CD4-positive, alpha-beta T cell treated with Interleukin-4 for 4 hours (primary cell): ENCODE measurements at places on chromosomes 2 and 18.

DNA sequence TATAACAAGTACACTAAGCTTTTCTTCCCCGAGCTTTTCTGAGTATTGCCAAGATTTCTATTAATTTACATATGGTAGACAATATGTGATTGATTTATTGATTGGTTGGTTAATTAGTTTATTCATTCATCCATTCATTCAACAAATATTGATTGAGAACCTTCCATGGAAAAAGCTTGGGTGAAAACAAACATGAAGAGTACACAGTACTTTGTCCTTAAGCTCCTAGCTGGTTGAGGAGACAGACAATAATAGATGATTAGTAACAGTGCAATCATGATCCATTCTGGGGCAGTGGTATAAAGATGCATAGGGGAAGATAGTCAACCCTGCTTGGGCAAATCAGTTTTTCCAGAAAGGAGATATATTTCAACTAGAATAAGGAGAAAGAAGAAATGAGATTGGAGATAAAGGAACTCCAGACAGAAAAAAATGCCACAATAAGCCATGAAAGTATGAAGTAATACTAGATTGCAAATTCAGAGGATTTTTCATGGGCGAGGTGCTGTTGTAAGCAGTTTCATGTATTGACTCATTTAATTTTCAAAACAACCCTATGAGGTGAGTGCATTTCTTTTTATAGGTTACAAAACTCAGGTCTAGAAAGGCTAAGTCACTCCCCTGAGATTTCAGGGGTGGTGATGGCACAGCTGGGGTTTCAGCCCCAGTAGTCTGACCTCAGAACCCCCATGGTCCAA is 129.5 kb downstream of the RND3 start:
- no peak for DNase-seq

DNA sequence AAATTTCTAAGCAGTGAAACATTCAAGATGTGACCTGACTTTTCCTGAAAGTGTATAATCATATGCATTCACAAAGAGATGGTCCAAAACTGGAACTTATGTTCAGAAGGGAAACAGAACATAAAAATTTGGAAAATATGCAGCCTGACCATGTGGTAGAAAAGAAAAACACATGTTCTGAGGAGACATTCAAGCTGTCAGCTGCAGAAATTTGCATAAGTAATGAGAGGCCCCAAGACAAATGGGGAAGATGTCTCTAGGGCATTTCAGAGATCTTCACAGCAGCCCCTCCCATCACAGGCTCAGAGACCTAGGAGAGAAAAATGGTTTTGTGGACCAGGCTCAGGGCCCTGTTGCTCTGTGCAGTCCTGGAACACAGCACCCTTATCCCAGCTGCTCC is 123.8 kb downstream of the RPIA start:
- DNase-seq: no peak

- no peak for DNase-seq
These were observed 852.4 kb upstream of the FANCL start for GRCh38 chr2:59093571-59093970.

DNA sequence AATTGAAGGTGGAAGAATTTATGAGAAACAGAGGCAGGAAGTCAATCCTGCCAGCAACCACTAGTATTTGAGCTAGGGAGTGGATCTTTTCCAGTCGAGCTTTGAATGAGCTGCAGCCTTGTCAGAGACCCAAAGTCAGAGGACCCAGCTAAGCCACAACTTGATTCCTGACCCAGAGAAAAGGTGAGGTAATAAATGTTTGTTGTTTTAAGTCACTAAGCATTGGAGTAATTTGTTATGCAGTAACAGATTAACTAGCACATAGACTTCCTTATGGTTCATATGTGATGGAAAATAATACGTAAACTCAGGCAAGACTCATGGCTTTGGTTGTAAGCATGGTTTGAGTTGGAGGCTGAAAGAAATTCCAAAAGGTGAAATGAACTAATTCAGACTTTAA is 21.6 kb downstream of the EFEMP1 start:
- no peak for DNase-seq

- no peak for DNase-seq
These were observed 141.9 kb downstream of the PXDN start for GRCh38 chr2:1602278-1603010.

DNA sequence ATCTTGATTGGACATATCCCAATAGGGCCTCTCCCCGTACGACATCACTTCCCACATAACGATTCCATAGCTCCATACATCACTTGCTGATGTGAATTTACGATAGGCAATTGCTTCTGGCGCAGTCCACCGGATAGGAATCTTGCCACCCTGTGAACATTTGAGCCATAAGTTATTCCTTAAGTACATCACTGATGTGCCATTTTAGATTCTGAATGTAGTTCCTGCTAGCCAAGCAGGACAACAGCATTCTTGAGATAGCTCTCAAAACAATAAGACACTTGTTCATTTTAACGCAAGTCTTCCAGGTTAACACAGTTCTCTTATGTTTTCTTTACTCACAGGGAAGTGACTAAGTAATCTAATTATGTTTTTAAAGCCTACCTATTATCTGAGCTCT is 138.0 kb downstream of the EPHA4 start:
- no peak for DNase-seq

DNA sequence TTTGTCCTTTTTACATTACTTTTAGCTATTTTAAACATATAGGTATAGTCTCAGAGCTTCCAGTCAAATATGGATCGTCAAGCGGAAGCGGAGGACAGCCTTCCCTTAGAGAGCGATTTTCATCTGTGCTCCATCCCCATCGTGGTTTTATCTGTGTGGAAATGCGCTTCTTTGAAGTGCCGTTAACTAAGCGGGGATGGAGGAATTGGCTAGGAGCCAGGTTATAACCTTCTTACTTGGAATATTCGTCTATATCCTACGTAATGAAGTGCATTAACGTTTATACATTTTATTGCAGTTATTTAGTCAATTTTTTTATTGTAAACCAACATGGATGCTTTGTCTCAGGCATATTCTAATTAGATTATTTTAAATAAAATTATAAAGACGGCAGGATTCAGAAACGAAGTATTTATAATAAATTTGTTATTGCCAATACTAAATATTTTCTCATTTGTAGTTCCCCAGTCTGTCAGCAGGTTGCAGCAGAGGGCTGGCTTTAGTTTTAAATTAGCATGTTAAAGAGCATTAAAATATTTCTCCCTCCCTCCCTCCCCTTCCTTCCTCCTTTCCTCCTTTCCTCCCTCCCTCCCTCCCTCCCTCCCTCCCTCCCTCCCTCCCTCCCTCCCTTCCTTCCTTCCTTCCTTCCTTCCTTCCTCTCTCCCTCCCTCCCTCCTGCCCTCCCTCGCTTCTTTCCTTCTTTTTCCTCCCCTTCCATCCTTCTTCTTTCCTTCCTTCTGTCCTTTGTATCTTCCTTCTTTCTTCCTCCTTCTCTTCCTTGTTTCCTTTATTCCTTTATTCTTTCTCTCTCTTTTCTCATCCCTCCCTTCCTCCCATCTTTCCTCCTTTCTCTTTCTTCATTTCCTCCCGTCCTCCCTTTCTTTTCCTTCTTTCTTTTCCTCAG is 80.6 kb upstream of the DOCK10 start:
- peak; percentile 24 for DNase-seq

GRCh38 chr2:207768168-207768865 is 1.4 kb downstream of the FZD5 start:
- DNase-seq: no peak

DNA sequence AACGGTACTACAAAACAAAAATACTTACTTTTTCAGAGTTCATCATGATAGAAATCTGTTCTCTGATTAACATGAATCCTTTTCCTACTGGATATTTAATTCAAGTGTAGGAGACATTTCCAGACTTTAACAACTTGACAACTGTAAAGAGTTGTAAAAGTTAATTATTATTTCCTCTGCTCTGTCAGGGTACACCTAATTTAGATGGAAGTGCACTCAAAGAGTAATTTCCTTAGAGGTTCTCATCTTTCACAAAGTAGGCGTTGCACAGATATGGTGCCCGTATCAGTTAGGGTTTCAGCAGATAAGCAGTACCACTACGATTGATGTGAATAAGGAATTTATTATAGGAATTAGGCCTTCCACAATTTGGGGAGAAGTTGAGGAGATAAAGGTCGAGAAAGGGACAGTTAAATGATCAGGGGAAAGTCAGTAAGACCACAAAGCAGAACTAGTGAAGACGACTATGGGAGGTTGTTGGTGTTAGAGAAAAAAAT is 16.2 kb upstream of the PDE11A start:
- DNase-seq: no peak

GRCh38 chr18:40902436-40902835 is 1052.6 kb upstream of the PIK3C3 start:
- no peak for DNase-seq

- DNase-seq: no peak
These were observed 214.6 kb downstream of the RDH14 start for GRCh38 chr2:18345848-18346247.

GRCh38 chr2:121479882-121480522 is 50.7 kb upstream of the RNU4ATAC start:
- no peak for DNase-seq

DNA sequence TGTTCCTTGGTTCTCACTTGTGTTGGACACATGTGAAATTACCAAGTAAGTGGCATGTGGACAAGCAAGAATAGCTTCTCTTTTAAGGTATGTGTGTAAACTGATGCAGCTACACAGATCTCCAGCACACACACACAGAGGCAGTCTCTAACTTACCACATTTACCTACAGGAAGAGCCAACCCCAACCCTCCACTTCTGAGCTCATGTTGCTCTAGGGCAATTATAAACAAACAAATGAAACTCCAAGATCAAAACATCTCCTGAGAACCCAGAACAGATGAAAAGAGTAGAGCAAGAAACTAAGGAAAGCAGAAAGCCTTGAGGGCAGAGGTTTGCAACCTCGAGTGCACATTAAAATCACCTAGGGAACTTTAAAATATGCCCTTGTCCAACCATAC is 16.0 kb upstream of the TMEM37 start:
- DNase-seq: no peak

- peak; percentile 57 for DNase-seq
These were observed 572 bp downstream of the RPS27A start for GRCh38 chr2:55232863-55233657.

DNA sequence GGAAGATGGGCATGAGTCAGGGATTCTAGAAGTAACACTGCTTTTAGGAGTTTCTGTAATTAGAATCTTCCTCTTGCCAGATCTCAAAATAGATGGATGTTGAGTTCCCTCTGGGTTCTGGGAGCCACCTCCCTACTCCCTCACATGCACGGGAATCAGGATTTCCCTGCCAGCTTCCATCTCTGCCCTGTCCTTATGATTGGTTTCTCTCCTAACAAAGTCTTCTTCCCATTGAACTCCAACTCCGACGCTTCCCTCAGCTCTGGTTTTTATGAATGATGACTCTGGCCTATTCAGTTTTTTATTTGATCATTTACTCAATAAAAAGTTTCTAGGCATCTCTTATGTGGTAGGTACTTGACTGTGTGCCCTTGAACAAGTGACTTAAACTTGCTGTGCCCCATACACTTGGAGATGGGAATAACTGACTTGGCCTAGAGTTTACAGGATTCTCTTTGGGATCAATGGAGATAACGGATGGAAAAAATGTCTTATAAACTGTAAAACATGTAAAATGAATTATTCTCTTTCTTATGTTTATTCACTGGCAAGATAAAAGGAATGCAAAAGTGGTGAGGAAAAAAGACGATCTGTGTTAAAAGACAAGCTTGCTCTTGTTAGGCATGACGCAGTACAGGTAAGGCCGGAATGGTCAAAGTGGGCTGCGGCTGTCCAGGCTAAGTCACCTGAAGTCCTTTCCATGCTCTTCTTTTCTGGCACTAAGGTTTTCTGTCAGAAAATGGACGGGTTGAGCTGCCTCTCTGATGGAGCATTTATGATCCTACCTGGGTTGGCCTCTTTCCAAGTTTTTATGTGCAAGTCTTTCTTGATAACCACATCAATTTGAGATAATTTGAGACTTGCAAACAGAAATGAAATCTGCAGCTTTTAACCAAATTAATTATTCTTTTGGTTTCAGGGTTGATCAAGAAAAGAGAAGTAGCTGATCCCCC is 199.6 kb downstream of the MYCN start:
- DNase-seq: no peak

DNA sequence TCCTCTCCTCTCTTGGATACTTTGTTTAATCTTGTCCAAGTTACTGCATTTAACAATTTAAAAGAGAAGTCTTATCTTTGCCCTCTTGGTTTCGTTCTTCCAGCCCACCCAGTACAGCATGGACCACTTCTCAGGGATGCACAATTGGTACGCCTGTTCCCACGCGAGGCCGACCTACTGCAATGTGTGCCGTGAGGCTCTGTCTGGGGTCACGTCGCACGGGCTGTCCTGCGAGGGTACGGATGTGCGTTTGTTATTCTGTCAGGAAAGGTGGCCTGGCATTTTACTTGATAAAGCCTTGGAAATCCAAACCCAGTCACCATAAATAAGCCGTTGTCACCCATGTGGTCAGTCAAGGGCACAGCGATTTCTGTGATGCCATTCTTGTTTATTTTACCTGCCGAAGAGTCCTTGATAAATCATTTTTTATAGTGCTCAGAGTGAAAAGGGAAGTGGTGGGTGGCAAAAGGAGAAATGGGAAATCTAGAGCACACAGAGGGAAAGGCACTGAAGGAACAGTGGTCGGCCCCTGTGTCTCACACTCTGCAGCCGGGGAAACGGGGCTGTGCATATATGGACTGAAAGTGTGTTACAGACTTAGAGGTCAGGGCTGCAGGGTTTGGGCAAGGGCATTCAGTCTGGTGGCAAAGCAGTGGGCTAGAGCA is 80.5 kb downstream of the DGKD start:
- no peak for DNase-seq

- DNase-seq: no peak
These were observed 223.6 kb downstream of the ALPK2 start for GRCh38 chr18:58405107-58405898.

DNA sequence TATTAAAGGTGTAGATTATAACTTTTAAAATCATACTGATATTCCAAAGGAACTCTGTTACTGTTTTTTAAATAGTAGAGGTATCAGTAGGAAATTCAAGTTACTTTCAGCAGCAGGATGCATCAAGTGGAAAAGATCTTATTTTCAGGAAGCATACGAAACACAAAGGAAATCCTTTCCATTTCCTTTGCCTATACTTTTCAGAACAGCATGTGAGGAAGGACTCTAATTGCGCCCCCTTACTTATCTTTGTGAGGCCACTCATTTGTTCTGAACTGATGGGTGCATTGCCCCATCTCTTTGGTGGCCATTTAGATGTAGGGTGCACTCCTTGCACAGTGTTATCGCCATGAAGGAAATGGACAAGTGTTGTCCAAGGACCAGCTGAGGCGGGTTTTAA is 145.3 kb downstream of the BABAM2 start:
- no peak for DNase-seq

DNA sequence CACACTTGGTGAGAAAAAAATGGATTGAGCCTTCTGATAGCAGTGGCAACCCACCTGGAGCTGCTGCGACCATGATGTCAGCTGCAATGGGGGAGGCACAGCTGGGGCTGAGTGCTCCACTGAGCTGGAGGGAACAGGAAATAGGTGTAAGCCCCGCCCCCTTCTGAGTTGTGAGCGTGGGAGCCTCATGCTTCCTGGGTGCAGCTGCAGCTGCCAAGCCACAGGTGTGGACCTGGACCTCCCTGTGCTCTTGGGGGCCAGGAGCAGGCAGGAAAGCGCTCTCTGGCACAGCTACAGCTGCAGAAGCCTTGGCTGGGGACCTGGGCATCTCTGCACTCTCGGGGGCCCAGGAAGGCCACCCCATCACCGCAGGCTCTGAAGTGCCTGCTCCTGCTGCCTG is 970.6 kb downstream of the DCDC2C start:
- no peak for DNase-seq

GRCh38 chr2:146632707-146633106 is 1212.1 kb upstream of the ACVR2A start:
- no peak for DNase-seq

GRCh38 chr2:174341995-174342685 is 7.4 kb downstream of the SP9 start:
- DNase-seq: no peak
